Stimulated activated CD4-positive, alpha-beta T cell treated with anti-CD3 and anti-CD28 coated beads, Interleukin-2, amount 100 ng/mL, for 4 hours (primary cell): ENCODE measurements at places on chromosomes 16 and 17.

GRCh38 chr17:63998050-63998720, at the start of gene PRR29:
TSS of gene PRR29 (plus strand) at chr17:63998351. CDS start at chr17:63998365, 14 bp downstream.
- peak; percentile 55 for DNase-seq

DNA sequence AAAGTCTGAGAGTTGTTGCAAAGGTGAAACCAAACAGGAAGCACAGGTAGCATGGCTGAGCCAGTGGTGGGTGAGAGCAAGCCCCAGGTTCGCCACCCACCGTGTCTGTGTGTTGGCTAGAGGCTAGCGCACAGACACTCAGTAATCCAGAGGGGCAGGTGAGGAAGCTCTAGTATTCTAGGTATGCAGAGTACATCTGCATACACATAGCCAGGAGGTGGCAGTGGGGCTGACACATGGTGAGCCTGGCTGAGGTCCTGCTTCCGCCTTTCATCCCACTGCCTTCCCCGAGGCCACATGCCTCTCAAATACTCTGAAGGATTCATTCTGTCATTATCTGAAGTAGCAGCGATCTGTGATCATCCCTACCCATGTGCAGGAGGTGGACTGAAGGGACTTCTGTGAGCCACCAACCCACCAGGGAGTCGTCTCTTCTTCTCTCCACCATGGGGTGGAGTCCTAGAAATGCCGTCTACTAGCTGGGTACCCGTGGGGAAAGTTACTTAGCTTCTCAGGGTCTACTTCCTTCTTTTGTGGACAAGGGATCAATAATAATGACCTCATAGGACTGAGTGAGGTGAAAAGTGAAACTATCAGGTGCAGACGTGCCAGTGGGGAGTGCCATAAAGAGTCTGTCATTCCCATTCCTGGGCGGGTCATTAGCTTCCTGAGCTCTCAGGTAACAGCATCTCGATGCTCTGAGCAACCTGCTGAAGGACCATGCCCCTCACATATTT, 36.0 kb upstream of the ICAM2 start:
- DNase-seq = no peak

DNA sequence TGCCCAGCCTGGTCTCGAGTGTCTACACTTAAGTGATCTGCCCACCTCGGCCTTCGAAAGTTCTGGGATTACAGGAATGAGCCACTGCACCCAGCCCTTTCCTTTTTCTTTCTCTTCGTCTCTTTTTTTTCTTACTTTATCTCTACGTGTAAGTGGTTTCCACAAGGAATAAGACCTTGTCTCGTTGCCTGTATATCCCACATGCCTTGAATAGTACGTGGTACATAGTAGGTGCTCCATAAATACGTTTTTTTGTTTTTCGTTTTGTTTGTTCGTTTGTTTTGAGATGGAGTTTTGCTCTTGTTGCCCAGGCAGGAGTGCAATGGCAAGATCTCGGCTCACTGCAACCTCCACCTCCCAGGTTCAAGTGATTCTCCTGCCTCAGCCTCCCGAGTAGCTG, 86.0 kb downstream of the YPEL2 start:
- DNase-seq = no peak

DNA sequence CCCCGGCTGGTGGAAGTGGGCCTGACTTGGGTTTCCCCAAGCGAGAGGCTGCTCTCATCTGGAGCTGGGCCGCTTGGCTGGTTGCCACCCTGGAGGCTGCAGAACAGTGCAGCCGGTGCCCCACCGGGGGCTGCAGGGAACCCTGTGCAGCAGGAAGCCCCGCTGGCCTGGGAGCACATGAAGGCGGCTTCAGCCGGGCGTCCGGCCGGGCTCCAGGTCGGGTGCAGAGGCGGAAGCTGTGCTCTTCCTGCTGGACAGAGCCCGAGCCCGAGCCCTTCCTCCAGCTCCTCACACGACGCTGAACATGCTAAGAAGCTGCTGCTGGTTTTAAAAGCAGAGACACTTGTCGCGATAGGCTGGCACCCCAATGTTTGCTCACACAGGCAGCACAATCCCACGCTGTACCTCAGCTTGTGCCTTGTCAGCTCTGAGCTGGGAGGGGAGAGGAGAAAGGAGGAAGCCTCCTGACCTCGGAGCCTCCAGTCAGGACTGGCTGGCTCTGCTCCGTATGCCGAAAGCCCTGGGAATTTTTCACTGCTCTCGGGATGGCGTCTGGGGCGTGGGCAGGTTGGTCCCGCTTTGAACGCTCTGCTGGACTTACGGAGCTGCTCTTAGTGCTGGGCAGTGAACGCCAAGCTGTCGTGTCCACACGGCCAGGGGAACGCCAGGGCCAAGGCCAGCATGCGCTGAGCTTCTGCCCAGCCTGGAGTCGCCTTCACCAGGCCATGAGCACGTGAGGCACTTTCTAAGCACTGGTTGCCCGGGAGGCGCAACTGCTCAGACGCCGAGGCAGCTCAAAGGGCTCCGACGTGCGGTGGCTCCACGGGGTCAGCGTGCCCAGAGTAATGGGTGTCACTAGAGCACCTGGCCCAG, 8.8 kb downstream of the CDK5R1 start:
- DNase-seq = no peak

DNA sequence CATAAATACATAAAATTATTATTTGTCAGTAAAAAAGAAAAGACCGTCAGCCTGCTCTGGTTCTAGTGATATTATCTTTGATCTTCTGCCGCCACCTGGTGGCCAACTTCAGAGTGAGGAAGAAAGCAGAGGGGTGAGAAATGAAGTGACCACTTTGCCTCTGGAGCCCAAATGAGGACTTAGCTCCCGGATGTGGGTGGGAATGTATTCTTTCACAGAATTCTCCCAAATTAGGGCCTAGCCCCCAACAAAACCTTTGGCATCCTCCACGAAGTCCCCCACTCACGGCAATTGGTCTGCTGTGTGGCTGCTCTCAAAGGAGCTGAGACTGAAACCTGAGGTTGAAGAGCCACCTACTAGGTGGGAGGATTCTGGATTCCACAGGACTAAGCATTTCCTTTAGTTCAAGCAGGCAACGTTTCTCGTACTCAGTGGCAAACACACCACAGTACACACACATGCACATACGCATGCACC, 4.9 kb upstream of the ZNF267 start:
- peak; percentile 72 for DNase-seq

- no peak for DNase-seq
Measured at GRCh38 chr16:21626659-21627277, 25.6 kb downstream of the IGSF6 start.

DNA sequence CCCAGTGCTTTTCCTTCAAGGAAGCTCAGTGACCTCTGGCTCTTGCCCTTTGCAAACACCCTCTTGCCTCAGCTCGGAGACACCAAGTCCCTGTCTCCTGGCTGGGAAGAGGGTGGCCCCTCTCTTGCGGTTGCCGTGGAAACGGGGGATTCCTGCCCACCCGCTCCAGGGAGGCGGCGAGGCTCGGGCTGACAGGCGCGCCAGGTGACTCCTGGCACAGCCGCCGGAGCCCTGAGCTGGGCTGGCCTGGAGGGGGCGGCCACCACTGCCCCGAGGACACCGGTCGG, 71.4 kb downstream of the ABR start:
- no peak for DNase-seq

- no peak for DNase-seq
Measured at GRCh38 chr16:87274794-87275193, 42.4 kb downstream of the C16orf95 start.

- DNase-seq = no peak
Measured at GRCh38 chr17:79006046-79006445, 3.5 kb downstream of the CANT1 start.

GRCh38 chr17:61404913-61405685, 5.5 kb downstream of the TBX2 start:
- DNase-seq = no peak

DNA sequence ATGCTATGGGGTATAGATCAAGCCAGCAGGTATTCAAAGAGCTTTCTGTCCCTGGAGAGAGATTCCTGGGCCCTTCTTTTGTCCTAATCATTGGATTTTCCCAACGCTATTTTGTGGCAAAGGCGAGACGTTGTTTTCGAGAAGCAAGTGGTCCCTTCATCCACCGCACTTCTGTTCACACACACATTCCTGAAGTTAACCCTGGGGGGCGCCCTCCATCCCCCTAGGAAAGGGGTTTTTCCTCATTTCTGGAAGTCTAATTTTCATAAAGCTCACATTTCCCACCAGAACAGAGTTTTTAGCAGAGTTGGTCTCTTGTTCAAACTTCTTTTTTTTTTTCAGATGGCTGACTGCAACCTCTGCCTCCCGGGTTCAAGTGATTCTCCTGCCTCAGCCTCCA, 11.9 kb downstream of the SCGB1C2 start:
- no peak for DNase-seq
